ENCODE measurements at places on chromosomes 2 and 18. TPM values are rescaled to one million over a fixed set of nuclear protein-coding genes. Genes with fewer than 3 reads are reported as not detected.

DNA sequence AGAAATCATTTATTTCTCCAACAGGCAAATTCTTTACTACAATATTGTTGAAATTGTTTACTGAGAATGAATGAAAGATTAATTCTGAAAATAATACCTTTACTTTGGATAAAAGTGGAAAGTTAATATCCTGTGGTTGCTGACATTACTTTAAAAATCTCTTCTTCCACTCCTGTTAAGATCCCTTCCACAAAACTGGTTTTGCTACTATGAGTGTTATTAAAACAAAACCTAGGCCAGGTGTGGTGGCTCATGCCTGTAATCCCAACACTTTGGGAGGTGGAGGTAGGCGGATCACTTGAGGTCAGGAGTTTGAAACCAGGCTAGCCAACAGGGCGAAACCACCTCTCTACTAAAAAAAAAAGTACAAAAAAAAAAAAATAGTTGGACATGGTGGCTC, 123.9 kb upstream of the CCDC150 start:
- no peak for DNase-seq

DNA sequence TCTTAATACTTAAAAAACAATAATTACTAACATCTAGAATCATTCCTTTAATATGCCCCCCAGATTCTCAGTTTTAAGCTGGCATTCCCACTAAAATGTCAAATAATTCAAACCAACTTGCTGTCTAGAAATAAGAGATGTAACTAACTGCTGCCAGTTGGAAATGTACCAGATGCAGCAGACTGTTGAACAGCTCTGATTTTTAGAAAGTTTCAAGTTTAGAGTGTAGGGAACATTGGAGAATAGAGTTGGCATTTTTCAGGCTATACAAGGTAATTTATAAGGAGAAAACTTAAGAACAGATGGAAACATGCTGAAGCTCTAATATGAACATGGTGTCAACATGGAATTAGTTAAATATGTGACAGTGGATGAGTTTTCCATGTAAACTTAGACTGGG, 101.4 kb downstream of the PTRHD1 start:
- DNase-seq, result no peak

The CCDC74A gene
- 2.8 TPM for total RNA-seq

DNA sequence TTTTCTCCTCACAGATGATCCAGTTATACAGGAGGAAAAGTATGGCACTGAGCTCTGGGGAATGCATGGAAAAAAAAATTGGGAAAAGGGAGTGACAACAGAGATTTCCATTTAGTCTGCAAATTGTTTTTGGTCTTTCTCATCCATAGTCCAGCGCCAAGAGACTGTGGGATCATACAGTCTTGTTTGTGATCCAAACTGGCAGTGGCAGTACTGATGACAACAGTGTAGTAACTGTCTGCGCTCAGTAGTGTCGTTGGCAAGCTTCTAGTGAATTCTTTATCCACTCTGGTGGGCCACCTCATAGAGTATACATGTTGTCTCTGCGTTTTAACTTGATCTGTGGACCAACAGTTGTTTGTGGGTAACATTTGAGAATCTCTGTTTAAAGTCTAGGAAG, 37.9 kb downstream of the GALNT1 start:
- DNase-seq, result no peak

DNA sequence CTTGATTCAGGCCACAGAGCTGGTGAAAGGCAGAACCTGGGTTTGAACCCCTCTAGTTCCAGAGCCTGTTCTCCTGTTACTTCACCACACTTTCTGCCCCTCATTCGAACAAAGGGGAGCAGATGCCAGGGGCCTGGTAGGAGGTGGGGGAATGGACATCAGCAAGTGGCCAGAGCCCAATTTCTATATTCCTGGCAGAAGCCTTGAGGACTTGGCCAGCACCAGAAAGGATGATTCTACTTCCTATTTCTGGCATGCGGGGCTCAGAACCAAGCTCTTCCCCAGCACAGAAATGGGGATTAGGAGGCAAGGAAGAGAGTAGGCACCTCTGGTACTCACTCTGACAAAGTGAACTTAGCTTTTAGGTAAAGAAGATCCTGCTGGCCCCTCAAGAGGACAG, 49.3 kb downstream of the ADD2 start:
- no peak for DNase-seq

The LRP2 gene
- 14.8 TPM for total RNA-seq

The SERPINB10 gene
- 0.47 TPM for total RNA-seq

DNA sequence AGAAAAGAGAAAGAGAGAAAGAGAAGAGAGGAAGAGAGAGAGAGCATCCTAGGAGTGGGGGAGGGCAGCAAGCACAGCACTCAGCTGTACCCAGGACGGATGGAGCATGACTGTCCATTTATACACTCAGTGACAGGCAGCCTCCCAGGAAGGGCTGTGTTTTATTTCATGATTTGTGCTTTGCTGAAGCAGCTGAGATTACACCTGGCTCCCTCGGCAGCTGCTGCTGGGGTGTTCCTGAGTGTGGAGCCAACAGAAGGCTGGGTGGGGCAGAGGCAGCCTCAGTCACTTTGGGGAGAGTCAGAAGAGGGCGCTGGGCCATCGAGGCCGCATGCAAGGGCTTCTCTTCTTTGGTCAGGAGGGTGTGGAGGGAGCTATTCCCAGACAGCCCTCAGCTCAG, 47.8 kb upstream of the TEX51 start:
- DNase-seq, result peak; percentile 32

The ZNF385B gene
- 23.2 TPM for total RNA-seq

DNA sequence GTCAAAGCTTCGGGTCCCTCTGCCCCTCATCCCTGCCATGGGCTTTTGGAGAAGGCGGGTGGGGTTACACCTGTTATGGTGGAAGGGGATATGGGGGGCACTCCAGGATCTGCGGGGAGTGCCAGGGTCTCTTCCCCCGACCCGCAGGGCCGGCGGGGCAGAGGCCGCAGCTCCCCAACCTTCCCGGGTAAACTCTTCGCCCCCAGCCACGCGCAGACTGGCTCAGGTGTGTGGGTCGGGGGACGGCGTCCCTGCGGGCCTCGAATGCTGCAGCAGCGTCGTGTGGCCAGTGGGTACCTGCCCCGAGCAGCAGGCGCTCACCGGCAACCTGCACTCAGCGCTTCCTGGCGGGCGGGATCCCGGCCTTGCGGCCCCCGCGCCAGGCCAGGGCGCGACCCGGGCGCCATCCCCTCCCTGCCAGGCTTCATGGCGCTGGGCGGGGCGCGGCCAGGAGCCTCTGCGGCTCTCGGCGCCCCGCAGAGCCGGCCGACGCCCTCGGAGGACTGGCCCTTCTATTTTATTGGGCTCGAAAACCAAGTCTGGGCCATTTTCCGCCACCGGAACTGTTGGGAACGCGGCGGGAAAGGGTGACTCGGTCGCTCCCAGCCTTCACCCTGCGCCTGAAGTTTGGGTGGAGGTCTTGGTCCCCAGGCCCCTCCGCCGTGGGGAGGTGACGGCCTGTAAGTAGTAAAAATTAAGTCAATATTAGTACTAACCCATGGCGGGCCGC, 4.5 kb downstream of the GBX2 start:
- DNase-seq, result no peak

GRCh38 chr2:199797431-199798403, 53.3 kb downstream of the FTCDNL1 start:
- DNase-seq, result no peak

DNA sequence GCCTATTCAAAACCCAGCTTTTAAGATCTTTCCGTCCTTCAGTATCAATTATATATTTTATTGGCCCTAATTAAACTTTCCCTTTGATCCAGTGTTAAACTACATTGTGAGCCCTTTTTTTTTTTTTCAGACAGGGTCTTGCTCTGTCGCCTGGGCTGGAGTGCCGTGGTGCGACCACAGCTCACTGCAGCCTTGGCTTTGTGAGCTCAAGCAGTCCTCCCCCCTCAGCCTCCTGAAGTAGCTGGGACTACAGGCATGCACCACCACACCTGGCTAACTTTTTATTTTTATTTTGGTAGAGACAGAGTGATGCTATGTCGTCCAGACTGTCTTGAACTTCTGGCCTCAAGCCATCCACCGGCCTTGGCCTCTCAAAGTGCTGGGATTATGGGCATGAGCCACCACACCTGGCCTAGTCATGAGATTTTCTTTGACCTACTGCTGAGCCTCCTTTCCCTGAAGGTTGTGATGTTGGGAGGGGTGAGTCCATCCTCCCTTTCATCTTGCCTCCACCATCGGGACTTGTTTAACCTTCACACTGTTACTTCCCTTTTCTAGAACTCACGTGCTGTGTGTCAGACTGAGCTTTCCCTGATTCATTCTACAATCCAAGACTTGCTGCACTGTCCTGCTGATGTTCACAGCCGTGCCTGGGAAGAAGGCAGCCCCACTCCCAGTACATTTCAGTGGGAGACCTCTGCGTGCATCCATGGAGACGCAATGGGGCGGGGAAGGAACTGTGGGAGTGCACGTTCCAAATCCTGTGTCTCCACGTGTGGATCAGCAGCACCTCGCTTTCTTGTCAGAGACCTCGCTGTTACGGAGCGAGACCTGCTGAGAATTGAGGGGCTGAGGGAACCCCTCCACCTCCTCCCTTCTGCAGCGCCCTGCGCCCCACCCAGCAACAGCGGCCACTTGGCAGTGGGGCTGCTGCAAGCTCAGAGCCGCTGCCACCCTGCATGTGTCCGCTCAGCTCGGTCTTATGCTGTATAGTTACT, 10.8 kb downstream of the OXER1 start:
- DNase-seq, result no peak

All from right atrium auricular region (tissue), 2 donors.